ENCODE measurements at places on chromosomes 5 and 9.

GRCh38 chr5:1959231-1959630 lies 76.5 kb upstream of the IRX4 start:
- no peak for DNase-seq

GRCh38 chr9:69582544-69583297 lies 89.5 kb downstream of the APBA1 start:
- no peak for DNase-seq

- DNase-seq, result no peak
These were observed 82.8 kb downstream of the COL5A1 start for GRCh38 chr9:134724202-134724911.

GRCh38 chr5:177336603-177337494 lies 14.6 kb downstream of the LMAN2 start:
- no peak for DNase-seq

DNA sequence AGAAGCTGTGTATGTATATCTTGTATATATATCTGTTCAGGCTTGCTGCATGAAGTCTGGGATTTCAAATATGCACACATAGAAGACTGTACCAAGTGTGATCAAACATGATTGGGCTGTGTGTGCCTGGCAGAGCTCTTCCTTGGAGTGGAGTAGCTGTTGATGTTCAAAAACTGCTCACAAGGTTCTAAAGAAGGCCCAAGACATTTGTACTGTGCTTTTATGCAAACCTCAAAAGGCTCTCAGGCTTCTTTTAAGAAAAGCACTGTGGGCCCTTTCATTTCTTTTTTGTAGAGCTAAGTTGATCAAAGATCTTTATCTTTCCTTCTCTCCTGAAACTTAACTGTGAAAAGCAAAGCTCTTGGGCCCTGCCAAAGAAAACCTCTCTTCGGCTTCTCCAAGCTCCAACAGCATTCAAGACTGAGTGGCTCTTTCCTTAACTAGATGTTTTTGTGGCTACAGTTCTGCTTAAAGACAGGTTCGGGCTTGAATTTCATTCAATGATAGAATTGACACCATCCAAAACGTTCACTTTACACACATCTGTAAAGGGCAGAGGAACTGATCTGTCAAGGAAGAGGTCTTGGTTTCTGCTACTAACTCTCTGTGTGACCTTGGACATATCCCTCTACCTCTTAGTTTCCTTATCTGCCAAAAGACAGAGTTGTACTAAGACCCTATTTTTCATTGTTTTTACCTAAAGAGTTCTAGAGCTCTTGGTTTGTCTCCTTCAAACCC lies 105.8 kb upstream of the IL6ST start:
- DNase-seq, result peak; percentile 17

GRCh38 chr9:3936520-3937235 lies 363.2 kb downstream of the GLIS3 start:
- no peak for DNase-seq

- DNase-seq, result no peak
These were observed 240.3 kb upstream of the TRPC7 start for GRCh38 chr5:136605638-136606037.

Data from Jurkat, Clone E6-1 (cell line).